ENCODE measurements at places on chromosomes 13 and 19.

DNA sequence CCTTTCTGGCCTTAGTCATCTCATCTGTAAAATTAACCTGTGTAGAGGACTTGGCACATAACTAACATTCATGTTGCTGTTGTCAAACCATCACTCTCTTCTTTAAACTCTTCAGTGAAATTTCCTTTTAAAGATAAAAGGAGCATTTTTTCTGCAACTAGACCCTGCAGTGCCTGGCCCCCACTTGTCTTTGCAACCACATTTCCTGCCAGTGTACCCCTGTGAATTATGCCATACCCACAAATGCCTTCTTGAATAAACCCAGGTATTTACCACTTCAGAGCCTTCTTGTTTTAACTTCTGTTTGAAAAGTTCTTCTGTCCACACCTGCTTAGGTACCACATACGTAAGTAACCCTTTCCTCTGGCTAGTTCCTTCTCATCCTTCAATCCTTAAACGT is 118.8 kb downstream of the CDK8 start:
- peaks cover 5% of the 10 kb centered on the region for H3K36me3 ChIP-seq
- DNase-seq = no peak

DNA sequence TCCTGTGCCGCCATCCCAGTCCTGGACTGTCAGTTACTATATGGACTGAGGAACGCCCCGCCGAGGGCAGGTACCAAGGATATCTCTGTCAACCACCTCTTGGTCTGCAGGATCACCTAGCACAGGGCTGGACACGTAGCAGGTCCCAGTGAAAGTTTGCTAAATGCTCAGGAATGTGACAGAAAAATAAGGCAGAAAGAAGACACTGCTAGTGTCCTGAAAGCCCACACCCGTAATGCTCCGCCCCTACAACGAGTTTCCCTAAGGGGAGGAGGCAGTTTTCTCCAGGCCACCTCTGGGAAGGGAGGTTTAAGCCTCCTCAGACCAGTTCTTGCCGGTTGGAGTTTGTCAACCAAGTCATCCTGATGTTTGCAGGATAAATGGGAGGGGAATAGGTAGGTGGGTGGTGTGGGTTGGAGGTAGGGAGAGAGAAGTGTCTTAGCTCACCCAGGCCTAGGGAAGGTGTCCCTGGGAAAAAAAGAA is 1.7 kb upstream of the SERTAD3 start:
- H3K27ac ChIP-seq = no peak overlapping the region
- no peak for DNase-seq
- H3K36me3 ChIP-seq = peaks cover 12% of the 10 kb centered on the region

- H3K27ac ChIP-seq = no peak overlapping the region
- H3K4me3 ChIP-seq = no peak overlapping the region
- H3K27me3 ChIP-seq = no peaks in the 10 kb centered on the region
- H3K4me1 ChIP-seq = peaks cover 10% of the 10 kb centered on the region
- DNase-seq = no peak
Observed at GRCh38 chr19:41587101-41587837, 11.3 kb downstream of the CEACAM21 start.

DNA sequence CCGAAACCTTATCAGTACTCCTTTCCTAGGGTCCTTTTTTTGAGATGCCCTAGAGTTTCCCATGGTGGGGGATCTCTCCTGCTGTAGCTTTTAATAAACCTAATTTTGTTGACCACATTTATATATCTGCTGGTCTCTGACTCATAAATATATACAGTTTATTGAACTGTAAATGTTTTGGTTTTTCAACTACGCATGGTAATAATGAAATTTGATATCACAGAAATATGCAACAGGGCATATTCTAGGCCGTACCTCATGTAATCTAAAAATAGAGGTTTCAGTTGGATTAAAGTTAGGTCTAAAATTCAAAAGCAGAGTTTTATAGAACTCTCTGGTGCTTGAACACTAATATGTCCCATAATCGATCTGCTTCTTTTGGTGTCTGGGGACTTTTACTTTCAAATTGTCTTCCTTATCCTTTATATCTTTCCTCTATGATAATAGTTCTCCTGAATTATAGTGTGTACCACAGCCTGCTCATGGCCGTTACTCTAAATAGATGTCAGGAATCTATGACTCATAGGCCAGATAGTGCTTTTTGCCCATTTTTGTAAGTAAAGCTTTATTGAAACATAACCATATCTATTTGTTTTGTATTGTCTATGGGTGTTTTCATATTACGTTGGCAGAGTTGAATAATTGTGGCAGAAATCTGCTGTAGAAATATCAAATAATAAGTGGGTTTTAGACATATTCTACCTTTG is 324.8 kb upstream of the PCDH9 start:
- H3K4me1 ChIP-seq = no peaks in the 10 kb centered on the region
- H3K27ac ChIP-seq = no peak overlapping the region
- no peak overlapping the region for H3K4me3 ChIP-seq

DNA sequence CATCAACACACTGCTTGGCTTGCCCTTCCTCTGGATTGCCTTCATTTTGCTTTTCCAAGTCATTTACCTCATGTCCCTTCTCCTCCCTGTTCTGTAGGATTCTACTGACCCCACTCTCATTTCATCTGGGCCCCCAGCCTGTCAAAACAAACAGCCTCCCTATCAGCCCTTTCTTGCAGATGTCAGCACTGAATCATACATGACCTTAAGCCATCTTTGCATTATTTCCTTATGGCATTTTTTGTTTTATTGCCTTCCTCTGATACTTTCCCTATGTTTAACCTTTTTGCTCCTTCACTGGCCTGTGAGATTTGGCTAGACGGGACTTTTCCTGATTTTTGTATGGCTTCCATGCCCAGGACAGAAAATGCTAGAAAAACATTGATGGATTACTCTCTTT is 8.7 kb downstream of the LRCH1 start:
- H3K36me3 ChIP-seq = no peaks in the 10 kb centered on the region
- H3K4me1 ChIP-seq = peaks cover 49% of the 10 kb centered on the region
- H3K27me3 ChIP-seq = no peaks in the 10 kb centered on the region
- DNase-seq = no peak
- H3K4me3 ChIP-seq = no peak overlapping the region
